Breast epithelium (tissue), 4 donors: ENCODE measurements at places on chromosomes 6 and 20.

DNA sequence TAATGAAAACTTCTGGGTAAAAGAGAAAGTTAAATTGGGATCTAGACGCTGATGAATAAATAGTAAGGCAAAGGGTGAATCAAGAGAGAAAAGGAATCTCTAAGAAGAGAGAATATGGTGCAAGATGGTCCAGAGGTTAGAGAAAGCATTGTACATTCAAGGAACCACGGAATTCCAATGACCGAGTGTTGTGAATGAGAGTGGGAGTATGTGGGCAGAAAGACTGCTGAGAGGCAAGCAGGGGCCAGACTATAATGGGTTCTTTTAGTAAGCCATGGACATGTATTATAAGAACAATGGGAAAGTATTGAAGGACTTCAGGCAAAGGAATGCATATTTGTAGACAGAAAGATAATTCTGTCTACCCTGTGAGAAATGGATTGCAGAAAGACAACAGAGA is 45.2 kb downstream of the SPTLC3 start:
- H3K4me1 ChIP-seq = no peaks in the 10 kb centered on the region
- DNase-seq = no peak
- H3K27me3 ChIP-seq = no peaks in the 10 kb centered on the region
- no peak overlapping the region for H3K4me3 ChIP-seq

DNA sequence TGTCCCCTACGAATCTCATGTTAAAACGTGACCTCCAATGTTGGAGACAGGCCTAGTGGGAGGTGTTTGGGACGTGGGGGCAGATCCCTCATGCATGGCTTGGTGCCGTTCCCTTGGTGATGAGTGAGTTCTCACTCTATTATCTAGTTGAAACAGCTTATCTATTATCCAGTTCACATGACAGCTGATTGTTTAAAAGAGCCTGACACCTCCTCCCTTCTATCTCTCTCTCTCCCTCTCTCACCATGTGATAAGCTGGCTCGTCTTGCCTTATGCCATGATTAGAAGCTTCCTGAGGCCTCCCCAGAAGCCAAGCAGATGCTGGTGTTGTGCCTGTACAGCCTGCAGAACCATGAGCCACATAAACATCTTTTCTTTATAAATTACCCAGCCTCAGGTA is 32.9 kb upstream of the RIPK1 start:
- DNase-seq = no peak
- no peak overlapping the region for H3K27ac ChIP-seq
- no peak overlapping the region for H3K4me3 ChIP-seq
- no peaks in the 10 kb centered on the region for H3K36me3 ChIP-seq
- H3K4me1 ChIP-seq = no peaks in the 10 kb centered on the region

GRCh38 chr6:100517633-100518032 is 52.9 kb upstream of the SIM1 start:
- no peaks in the 10 kb centered on the region for H3K4me1 ChIP-seq
- no peaks in the 10 kb centered on the region for H3K27me3 ChIP-seq
- no peak overlapping the region for H3K4me3 ChIP-seq
- no peak for DNase-seq
- no peaks in the 10 kb centered on the region for H3K36me3 ChIP-seq
- no peak overlapping the region for H3K27ac ChIP-seq

- no peak overlapping the region for H3K4me3 ChIP-seq
- DNase-seq = no peak
- no peaks in the 10 kb centered on the region for H3K4me1 ChIP-seq
- no peaks in the 10 kb centered on the region for H3K27me3 ChIP-seq
- H3K36me3 ChIP-seq = no peaks in the 10 kb centered on the region
Measured at GRCh38 chr20:38704136-38704535, 20.1 kb upstream of the SLC32A1 start.

DNA sequence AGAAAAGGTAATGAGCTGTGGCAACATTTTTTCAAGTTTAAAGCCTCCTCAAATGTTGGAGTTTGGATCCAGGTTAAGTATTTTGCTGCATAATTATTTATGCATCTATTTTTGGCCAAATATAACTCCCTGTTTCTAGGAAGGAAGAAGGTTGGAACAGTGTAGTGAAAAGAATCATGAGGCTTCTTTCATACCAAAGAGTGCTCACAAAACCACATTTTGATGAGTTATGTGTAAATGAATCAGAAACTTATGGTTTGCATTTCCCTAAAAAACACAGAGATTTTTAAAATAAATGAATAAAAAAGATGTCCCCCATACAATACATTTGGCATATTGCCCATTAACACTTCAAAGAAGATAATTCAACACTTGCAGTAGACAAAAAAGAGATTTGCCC is 246.9 kb upstream of the PRDM1 start:
- H3K4me3 ChIP-seq = no peak overlapping the region
- no peaks in the 10 kb centered on the region for H3K27me3 ChIP-seq
- no peak overlapping the region for H3K27ac ChIP-seq
- no peaks in the 10 kb centered on the region for H3K36me3 ChIP-seq

- DNase-seq = no peak
- H3K36me3 ChIP-seq = no peaks in the 10 kb centered on the region
- H3K27me3 ChIP-seq = no peaks in the 10 kb centered on the region
- H3K4me3 ChIP-seq = no peak overlapping the region
- H3K4me1 ChIP-seq = no peaks in the 10 kb centered on the region
Measured at GRCh38 chr6:83311231-83311630, 118.1 kb downstream of the RWDD2A start.

DNA sequence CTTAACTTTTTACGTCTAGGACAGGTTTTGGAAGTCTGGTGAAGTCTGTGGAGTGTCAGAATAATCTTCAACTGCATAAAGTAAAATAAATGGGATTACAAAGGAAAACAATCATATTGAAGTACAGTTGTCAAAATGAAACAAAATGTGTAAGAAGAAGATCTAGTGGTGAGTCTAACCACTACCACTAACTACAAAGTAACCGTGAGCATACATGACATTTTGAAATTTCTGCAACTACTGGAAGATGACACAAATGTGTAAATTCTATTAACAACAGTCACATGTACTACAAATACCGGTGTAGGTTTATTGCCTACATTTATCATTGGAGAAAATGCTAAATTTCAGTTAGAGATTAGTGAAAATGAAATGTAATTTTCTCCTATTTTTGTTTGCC is 29.7 kb downstream of the VPS52 start:
- H3K4me1 ChIP-seq = no peaks in the 10 kb centered on the region
- H3K4me3 ChIP-seq = no peak overlapping the region
- DNase-seq = no peak

DNA sequence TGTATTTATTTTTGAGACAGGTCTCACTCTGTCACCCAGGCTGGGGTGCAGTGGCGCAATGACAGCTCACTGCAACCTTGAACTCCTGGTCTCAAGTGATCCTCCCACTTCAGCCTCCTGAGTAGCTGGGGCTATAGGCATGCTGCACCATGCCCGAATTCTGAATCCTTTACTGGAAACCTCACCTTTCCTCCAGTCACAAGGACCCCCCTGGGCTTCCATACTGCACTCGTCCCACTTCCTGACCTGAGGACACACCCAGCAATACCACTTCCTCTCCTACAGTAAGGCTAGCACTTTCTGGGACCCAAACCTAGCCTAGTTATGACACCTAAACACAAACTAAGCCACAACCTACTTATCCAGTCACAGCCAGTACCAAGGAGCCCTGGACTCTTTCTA is 68.2 kb downstream of the FAM217A start:
- H3K36me3 ChIP-seq = no peaks in the 10 kb centered on the region
- no peak overlapping the region for H3K4me3 ChIP-seq
- no peak overlapping the region for H3K27ac ChIP-seq
- H3K27me3 ChIP-seq = no peaks in the 10 kb centered on the region

DNA sequence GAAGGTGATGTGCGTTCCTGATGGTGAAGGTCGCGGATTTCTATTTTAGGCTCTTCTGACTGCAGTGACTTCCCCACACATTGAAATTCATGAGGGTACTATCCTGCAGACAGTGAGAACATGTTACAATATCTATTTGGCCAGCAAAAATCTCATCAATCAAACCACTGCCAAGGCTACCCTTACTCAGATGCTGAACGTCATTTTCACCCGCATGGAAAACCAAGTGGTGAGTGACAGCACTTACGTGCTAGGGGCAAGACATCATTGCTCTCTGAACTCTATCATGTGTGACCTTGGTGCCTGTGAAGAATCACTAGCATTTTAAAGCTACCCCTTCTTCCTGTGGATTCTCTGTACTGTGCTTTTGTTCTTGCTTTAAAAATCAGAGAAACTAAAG is 31.1 kb downstream of the ARFGEF2 start:
- no peaks in the 10 kb centered on the region for H3K4me1 ChIP-seq
- H3K36me3 ChIP-seq = peaks cover 7% of the 10 kb centered on the region
- no peaks in the 10 kb centered on the region for H3K27me3 ChIP-seq
- no peak for DNase-seq
- H3K27ac ChIP-seq = no peak overlapping the region
- H3K4me3 ChIP-seq = no peak overlapping the region

DNA sequence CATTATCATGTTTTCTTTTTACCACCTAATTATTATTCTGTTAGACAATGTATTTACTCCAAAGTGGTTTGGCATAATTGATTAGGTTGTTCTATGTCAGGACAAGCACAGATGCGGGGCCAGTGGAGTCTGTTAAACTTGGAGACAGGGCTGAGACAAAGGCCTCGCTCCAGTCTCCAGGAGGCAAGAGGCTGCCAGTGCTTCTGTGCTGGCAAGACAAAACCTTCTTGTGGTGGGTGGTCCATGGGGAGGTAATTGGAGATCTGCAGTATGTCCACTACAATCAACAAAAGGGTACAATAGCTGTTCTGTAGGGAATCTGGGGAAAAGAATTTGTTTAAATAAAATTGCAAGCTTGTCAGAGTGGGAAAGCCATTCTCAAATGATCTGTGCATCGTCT is 677.2 kb upstream of the SLC35B3 start:
- H3K36me3 ChIP-seq = no peaks in the 10 kb centered on the region
- DNase-seq = no peak
- no peaks in the 10 kb centered on the region for H3K4me1 ChIP-seq
